ENCODE measurements at places on chromosomes 16 and 17.

- no peak for DNase-seq
Measured at GRCh38 chr16:84434800-84435199, 66.5 kb downstream of the ATP2C2 start.

- DNase-seq = no peak
Measured at GRCh38 chr17:76237859-76238313, 2.4 kb downstream of the RNF157 start.

DNA sequence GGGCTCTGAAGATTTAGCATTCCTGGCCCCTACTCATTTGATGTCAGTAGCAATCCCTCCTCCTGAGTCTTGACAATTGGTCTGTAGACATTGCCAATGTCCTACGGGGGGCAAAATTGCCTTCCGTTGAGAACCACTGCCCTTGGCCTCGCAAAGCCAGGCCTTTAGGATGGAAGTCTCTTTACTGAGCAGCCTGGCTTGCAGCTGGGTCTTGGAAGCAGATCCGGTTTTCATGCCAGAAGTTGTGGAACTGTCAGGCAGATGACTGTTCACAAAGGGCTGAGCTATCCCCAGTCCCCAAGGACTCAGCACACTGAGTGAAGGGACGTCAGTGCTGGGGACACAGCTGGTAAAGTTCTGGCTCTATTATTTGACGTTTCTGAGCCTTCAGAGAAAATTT is 83.2 kb downstream of the WSCD1 start:
- DNase-seq = no peak

DNA sequence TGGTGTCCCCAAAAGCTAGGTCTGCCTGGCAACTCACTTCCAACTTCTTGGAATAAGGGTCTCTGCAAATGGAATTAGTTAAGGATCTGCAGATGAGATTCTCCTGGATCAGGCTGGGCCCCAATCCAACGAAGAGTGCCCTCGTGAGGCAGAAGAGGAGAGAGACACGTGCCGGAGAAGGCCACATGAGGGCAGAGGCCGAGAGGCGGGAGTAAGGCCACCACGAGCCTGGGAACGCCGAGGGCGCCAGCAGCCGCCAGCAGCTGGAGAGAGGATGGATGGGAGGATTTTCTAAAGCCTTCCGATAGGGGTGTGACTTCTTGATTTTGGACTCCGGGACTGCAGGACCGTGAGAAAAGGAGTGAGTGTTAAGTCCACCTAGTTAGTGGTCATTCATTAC is 76.3 kb downstream of the JPH3 start:
- no peak for DNase-seq

GRCh38 chr17:15121426-15121825 is 143.7 kb downstream of the PMP22 start:
- DNase-seq = no peak

DNA sequence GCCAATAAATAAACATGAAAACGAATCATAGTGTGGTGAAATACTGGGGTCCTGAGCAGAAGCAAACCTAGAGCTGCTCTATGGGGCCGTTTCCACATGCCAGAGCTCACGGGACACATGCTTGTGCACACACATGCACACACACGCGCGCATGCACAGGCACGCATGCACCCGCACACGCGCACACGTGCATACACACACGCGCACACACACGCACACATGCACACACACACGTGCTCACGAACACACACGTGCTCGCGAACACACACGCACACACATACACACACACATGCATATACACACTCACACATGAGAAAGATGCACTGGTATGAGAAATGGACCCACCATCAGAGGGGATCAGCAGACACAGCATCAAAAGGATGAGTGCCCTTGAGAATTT is 52.2 kb upstream of the DNAJA2 start:
- DNase-seq = no peak

DNA sequence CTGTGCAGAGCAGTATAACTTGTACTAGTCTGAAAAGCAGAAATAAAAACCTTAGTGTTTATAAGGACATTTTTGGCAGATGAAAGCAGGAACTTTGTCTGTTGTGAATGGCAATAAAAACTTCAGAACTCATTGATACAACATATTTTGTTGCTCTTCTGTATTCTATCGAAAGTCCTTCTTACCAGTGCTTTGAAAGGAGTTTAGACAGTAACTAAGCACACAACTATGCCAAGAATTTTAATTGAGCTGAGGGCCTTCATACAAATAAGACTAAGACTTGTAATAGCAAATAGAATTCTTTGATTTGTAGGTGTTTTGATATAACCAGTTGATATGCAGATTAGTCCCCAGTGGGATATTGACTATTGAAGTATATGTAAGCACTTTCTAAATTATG is 308.4 kb downstream of the ZFHX3 start:
- DNase-seq = no peak

DNA sequence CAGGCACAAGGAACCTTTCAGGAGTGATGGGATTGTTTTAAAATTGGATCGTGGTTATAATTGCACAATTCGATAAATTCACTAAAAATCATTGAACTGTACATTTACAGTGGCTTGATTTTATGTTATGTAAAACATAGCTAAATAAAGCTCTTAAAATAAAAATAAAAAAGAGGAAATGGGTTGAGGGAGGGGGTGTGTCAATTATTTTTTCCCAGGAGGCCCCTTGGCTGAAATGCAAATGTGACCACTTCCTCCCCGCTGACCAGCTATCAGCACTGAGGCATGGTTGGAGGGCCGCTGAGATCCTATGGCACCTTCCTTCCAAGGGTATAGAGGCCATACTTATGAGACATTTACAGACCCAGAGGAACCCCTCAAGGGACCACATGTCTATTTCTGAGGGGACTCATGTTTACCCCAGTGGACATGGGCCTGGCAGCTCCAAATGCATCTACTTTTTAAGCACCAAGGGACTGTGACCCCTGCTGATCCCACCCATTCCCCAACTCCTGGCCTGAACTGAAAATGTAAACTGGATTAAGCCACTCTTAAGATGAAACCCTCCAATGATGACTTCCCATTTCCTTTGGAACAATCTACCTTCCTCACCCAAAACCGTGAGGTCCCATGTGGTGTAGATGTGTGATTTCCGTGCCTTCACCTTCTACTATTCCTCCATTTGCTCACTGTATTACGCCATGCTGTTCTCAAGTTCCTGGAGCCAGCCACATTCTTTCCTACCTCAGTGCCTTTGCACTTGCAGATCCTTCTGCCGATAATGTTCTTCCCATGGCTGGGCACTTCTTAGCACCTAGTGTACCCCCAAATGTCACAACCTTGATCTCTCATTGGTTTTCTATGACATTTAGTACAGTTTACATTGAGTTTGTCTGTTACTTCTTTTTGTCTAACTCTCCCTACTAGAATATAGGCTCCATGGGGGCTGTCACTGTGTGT is 2.8 kb upstream of the IL21R start:
- DNase-seq = no peak

- no peak for DNase-seq
Measured at GRCh38 chr17:5027916-5028315, 7.3 kb downstream of the SLC52A1 start.
